ENCODE measurements at places on chromosomes 1 and 21. TPM values are rescaled to one million over a fixed set of nuclear protein-coding genes. Genes with fewer than 3 reads are reported as not detected.

The ICOSLG gene
- 1.0 TPM for total RNA-seq

The NRAS gene
- 64.6 TPM for total RNA-seq

The ST6GALNAC3 gene
- 3.8 TPM for total RNA-seq

The MROH9 gene
- total RNA-seq, result not detected

The RYR2 gene
- total RNA-seq, result not detected

The TFF3 gene
- 0.21 TPM for total RNA-seq

The FCRL6 gene
- total RNA-seq, result not detected

The MTX1 gene
- 25.9 TPM for total RNA-seq

The SPRR2D gene
- total RNA-seq, result 47.8 TPM

The CD160 gene
- total RNA-seq, result under 0.01 TPM

The NUF2 gene
- total RNA-seq, result 0.68 TPM

The ZNF326 gene
- total RNA-seq, result 11.2 TPM

The IVL gene
- total RNA-seq, result 18.8 TPM

The KCNN3 gene
- not detected for total RNA-seq

The CTSS gene
- 2.1 TPM for total RNA-seq

The TAS1R1 gene
- not detected for total RNA-seq

The LIPI gene
- not detected for total RNA-seq

The MNDA gene
- not detected for total RNA-seq

The PM20D1 gene
- total RNA-seq, result not detected

The RAB42 gene
- under 0.01 TPM for total RNA-seq

The DDR2 gene
- total RNA-seq, result 2.4 TPM

The HPDL gene
- total RNA-seq, result 0.50 TPM

The RCOR3 gene
- total RNA-seq, result 24.1 TPM

The LRRC3 gene
- 0.34 TPM for total RNA-seq

The LAPTM5 gene
- total RNA-seq, result under 0.01 TPM

The CRP gene
- not detected for total RNA-seq

The TBX19 gene
- total RNA-seq, result 0.68 TPM

The DNAJC6 gene
- 3.8 TPM for total RNA-seq

The SYT6 gene
- total RNA-seq, result not detected

The PTAFR gene
- 5.1 TPM for total RNA-seq

The NGF gene
- 4.3 TPM for total RNA-seq

The CLDN14 gene
- total RNA-seq, result not detected

The OR2T35 gene
- not detected for total RNA-seq

The AGMAT gene
- total RNA-seq, result 0.93 TPM

The SPRR2A gene
- 4.8 TPM for total RNA-seq

The IL12RB2 gene
- total RNA-seq, result 1.0 TPM

The APOBEC4 gene
- total RNA-seq, result not detected
